Spinal cord (tissue), 10 donors: ENCODE measurements at places on chromosomes 2 and 18. TPM values are rescaled to one million over a fixed set of nuclear protein-coding genes. Genes with fewer than 3 reads are reported as not detected.

VWA3B gene
- total RNA-seq = 1.5 TPM

FEV gene
- total RNA-seq = not detected

TLX2 gene
- total RNA-seq = not detected

CHRND gene
- total RNA-seq = 0.17 TPM

COMMD1 gene
- total RNA-seq = 43.1 TPM

FBLN7 gene
- total RNA-seq = 3.2 TPM

LYPD1 gene
- total RNA-seq = 54.2 TPM

EMILIN1 gene
- total RNA-seq = 20.9 TPM

CUL3 gene
- 92.7 TPM for total RNA-seq

CHRNG gene
- total RNA-seq = 0.06 TPM

C2orf15 gene
- total RNA-seq = 5.7 TPM

UGT1A5 gene
- not detected for total RNA-seq

DNER gene
- 179 TPM for total RNA-seq

OSBPL1A gene
- 132 TPM for total RNA-seq

L3MBTL4 gene
- 11.5 TPM for total RNA-seq

WNT10A gene
- total RNA-seq = 0.17 TPM

RNASEH1 gene
- total RNA-seq = 18.1 TPM

EPB41L3 gene
- 226 TPM for total RNA-seq

ANKRD62 gene
- 0.06 TPM for total RNA-seq

GPAT2 gene
- 0.79 TPM for total RNA-seq

SEPTIN10 gene
- 82.6 TPM for total RNA-seq

CTDP1 gene
- 13.1 TPM for total RNA-seq

CRYBA2 gene
- not detected for total RNA-seq

RAB17 gene
- total RNA-seq = 4.2 TPM

TNP1 gene
- total RNA-seq = not detected

KCNE4 gene
- 13.3 TPM for total RNA-seq

SGPP2 gene
- total RNA-seq = 8.9 TPM

CGREF1 gene
- 22.7 TPM for total RNA-seq

CIB4 gene
- total RNA-seq = 0.83 TPM

IL36B gene
- total RNA-seq = not detected

THSD7B gene
- total RNA-seq = 3.9 TPM

SPATA3 gene
- total RNA-seq = not detected

SPHKAP gene
- total RNA-seq = 33.7 TPM
